Activated T-cell treated with anti-CD3 and anti-CD28 coated beads, Interleukin-2, amount 50 U/mL, for 1 hour (primary cell): ENCODE measurements at places on chromosomes 4 and X.

DNA sequence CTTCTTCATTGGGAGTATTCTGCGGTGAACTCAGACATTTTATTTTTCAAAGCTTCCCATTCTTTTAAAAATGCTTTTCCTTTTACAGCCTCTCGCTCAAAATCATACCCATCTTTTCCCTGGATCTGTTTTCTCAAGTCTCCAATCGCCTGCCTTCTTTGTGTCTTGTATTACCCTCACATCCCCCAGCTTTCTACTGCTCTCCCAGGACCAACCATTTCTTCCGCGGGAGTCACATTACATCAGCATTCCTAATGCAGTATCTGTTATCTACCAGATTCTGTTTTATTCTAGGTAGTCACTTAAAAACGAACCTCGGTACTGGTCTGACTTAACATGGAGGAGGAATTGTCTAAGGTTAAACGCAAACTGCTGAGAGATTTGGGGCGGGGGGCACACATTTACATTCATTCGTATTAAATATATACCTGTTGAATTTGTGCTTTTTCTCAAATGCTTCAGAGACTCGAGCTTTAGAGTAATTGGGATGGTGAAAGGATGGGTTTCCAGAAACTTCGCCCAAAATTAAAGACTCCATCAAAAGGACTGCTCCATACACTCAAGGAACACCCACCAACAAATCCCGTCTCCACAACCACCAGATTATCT, 493 bp upstream of the UCHL1 start:
- no peak for DNase-seq

GRCh38 chr4:38132107-38132673, 172.0 kb downstream of the PTTG2 start:
- DNase-seq: peak; percentile 59

- no peak for DNase-seq
Observed at GRCh38 chrX:40290517-40290916, 192.8 kb upstream of the BCOR start.

DNA sequence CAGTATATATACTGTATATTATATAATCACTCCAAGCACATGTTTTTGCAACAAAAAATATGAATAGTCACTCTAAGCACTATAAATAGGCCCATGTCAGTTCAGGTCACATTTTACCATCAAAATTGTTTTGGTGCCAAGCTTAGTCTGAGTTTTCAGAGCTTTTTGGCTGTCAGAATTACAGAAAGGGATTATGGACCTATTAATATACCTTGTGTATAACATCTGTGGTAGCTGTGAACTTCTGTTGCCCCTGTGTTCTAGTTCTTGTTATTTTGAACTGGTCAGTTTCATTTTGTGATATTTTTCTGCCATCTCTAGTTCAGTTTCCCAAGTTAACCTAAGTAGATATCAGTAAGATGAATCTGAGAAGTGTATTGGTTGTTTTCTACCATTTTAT, 22.9 kb downstream of the EXOC1 start:
- DNase-seq: no peak

DNA sequence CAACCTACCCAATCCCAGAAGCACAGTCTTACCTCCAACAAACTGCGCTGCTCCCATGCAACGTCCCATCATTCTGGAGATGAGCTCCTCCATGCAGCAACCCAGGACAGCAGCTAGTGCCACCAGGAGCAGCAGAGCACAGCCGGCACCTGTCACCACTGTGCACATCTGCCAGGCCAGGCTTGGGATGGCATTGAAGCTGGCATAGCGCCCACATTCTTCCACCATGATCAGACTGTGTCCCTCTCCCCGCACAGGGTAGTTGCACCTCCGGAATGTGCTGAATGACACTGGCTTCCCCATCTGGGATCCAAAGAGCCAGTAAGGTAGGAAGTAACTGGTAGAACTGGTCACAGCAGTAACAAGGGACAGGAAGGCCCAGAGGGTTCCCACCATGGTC, 8.8 kb downstream of the LHFPL1 start:
- no peak for DNase-seq

DNA sequence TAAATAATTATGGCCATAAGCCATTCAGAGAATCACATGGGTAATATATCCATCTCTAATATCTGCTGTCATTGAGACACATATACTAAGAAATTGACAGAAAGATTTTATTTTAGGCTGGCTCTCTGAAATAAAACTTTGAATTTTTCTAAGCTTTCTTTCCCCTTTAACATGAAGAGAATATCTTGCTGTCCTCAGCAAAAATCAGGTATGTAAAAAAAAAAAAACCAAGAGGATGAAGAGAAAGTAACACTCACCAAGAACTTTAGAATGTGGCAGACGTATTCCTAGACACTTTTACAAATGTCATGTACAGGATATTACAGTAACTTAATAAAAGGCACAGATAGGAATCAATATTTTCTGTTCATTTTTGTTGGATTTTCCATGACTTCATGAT, 65.8 kb downstream of the EPHA5 start:
- no peak for DNase-seq

DNA sequence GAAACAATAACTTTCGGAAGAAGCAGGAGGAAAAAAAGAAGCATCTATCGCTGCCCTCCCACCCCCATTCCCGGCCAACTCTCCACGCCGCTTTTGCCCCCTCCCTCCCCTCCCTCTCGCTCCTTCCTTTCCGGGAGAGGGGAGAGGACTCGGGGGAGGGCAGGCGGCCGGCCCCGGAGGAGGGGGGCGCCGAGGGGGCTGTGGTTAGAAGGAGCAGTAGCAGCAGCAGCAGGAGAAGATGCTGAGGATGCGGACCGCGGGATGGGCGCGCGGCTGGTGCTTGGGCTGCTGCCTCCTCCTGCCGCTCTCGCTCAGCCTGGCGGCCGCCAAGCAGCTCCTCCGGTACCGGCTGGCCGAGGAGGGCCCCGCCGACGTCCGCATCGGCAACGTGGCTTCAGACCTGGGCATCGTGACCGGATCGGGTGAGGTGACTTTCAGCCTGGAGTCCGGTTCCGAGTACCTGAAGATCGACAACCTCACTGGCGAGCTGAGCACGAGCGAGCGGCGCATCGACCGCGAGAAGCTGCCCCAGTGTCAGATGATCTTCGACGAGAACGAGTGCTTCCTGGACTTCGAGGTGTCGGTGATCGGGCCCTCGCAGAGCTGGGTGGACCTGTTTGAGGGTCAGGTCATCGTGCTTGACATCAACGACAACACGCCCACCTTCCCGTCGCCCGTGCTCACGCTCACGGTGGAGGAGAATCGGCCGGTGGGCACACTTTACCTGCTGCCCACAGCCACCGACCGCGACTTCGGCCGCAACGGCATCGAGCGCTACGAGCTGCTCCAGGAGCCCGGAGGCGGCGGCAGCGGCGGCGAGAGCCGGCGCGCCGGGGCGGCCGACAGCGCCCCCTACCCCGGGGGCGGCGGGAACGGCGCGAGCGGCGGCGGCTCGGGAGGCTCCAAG, 1.3 kb downstream of the PCDH7 start:
- no peak for DNase-seq

- no peak for DNase-seq
Observed at GRCh38 chr4:141957416-141957815, 321.0 kb downstream of the IL15 start.

DNA sequence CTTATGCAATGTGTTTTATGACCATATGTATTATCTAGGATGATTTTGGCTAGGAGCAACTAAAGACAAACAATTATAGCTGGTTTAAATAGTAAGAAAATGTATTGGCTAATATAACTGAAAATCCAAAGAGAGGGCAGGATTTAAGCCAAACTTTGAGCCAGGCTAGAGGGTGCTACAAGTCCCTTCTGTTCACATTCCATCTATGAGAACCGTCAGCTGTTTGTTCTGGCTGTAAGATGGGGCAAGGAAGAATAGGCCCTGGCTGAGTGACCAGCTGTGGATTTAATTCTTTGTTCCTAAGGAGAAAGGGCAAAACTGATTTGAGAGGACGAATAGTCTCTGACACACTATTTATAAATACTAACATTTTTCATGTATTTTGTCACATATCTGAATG, 79.2 kb upstream of the UGT8 start:
- DNase-seq: no peak

- DNase-seq: peak; percentile 6
Observed at GRCh38 chr4:3252831-3253641, 4.1 kb downstream of the MSANTD1 start.

DNA sequence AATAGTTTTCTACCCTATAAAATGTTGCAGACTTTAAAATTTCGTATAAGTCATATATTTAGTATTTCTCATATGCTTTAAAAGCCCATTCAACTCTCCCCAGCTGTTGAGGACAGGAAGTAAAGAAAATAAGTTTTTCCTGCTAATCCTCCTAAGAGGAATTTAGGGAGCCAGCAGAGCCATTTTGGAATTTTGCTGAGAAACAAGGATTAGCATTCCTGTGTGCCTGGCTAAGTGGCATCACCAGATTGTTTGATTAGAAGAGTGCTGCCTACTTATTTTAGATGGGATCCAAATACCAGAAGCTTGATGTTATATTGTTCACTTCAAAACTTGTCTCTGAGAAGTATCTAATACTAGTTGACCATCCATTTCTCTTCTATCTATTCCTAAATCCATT, 131.2 kb upstream of the HHIP start:
- no peak for DNase-seq

DNA sequence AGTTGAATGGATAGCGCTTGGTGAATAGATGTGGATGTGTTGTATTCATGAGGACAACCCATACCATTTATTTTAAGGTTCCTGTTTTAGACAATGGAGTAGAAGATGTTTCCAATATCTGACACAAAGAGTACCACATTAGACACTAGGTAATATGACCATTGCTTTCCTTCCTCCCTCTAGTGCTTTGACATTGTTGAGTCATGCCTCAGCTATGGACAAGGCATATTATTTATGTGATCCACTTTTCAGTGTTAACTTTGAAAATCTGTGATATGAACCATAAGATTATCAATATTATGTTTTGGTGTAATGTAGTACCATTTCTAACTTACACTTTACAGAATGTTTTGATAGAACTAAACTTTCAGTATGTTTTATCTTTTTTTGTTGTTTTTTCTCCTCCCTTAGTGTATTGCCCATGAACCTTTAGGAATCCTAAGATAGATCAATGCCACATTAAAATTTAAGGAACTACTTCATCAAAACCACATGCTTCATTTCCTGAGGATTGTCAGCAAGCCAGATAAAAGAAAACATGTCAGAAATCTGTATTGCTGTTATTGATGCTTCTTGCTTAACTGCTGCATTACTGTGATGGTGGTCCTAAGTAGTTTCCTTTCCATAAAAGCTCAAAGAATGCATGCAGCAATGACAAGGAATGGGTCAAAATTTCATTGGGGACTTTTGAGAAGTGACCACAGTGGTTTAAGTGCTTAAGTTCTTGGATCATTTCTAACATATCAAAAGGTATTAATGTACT, 105.0 kb downstream of the PCDH7 start:
- DNase-seq: no peak

DNA sequence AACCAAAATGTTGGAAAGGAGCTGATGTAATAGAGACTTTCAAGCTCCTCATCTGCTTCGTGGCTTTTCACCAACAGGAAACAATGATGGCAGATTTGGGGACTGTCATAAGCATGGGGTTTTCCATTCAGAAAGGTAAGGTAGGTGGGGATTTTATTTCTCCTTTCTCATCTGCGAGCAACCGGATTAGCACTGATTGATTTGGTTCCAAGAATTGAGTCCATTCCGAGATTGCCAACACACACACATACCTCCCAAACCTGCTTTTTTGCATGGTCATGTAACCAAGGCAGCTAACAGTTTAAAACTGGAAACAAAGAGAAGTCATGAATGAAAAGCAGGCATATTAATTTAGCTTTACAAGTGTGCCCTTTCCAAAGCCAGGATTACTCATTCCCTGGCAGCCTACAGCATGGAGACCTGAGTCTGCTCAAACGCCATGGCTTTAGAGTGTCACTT, 63.0 kb upstream of the LNX1 start:
- DNase-seq: no peak
